ENCODE measurements at places on chromosomes 2 and 18. TPM values are rescaled to one million over a fixed set of nuclear protein-coding genes. Genes with fewer than 3 reads are reported as not detected.

PIEZO2 gene
- polyA plus RNA-seq = 17.5 TPM

GRCh38 chr2:141195087-141195486 is 935.7 kb downstream of the LRP1B start:
- DNase-seq = no peak

DNA sequence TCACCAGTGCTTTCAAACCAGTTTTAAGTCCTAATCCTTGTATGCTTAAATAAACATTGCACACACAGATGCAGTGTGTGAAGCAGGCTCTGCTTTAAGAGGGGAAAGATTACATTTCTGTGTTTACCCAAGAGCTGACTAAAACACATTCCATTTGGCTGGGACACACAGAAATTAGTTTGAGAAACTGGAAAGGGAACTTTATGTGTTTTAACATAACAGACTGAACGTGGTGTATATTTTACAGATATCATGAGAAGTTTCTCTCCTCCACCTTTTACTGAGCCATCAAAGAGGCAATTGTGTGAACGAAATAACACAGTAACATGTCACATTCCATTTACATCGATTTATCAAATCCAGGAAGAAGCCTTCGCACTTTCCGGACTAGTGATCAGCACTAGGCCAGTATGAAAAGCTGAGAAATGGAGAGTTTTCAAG is 121.8 kb downstream of the MAIP1 start:
- no peak for DNase-seq

- DNase-seq = peak; percentile 70
These were observed 129.6 kb upstream of the SLC1A4 start for GRCh38 chr2:64859312-64860212.

AMER3 gene
- not detected for polyA plus RNA-seq

- DNase-seq = no peak
These were observed 223.0 kb downstream of the UBE2E3 start for GRCh38 chr2:181203412-181203811.

DNA sequence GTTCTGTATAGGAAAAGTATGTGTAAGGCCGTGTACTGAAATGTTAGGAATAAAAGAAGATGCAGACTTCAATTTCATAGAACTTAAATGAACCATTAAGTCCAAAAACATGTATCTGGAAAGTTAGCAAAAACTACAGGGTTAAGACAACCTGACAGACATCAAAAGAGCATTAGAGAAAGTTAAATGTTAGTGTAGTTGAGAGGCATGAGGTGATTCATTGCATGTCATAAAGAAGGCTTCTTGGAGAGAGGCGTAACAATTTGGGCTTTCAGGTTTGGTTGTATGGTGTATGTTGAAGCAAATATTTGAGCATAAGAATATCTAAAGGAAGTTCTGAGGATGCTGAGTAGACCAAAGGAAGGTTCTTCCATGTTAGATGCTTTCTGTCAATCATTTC is 6.3 kb downstream of the EPC2 start:
- DNase-seq = no peak

DNA sequence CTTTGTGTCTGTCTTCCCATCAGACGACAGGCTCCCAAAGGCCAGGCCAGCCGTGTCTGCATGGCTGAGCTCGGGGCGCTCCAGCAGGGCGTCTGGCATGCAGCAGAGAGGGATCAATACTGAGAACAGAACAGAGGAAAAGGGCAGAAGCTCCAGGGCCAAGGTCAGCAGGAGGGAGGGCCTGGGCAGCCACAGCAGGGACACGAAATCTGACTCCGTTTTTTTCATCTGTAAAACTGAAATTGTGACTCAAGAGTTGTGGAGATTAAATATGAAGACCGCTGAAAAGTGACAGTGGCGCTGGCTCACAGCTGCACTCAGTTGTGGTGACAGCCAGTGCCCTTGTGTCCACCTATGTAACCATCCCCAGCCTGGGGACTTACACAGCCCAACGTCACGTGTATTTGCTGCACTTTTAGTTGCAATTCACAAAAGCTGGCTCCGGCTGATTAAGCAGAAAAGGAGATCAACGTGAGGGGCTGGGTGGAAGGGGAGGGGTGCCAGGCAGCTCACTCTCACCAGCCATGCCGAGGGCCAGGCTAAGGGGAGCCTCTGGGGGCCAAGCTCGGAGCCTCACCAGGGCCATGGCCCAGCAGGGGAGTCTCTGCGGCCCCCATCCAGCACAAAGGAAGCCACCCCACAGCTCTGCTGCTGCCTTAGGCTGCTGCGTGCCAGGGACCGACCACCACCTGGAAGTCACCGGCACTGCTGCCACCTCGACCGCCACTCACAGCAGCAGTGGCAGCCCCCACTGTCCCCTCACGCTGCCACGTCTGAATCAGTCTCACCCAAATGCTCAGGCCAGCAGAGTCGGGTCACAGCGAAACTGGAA is 74.7 kb downstream of the EIPR1 start:
- DNase-seq = no peak

DNA sequence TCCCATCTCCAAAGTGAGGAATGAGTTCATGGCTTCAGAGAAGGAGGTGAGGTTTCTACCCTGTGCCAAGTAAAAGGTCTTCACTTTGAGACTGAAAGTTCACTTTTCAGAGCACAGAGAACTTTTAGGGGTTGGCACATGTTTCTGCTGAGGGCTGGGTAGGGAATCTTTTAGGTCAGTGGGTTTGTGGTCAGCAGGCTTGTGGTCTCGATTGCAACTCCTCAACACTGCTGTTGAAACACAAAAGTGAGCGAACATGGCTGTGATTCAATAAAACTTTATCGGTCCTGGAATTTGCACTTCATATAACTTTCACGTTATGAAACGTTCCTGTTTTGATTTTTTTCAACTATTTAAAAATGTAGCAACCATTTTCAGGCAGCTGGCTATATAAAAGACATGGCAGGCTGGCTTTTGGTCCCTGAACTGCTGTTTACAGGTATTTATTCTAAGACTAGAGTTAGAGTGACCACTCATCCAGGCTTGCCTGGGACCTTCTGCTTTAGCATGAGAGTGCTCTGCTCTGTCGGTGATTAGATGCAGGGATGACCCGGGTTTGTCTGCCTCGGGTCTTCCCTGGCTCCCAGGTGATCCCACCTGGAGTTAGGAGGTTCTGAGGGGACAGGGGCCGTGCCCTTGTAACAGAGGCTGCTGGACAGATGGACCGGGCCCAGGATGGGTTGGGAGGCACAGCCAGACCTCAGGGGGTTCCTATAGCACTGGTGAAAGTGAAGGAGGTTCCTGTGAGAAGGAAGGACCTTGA is 62.7 kb upstream of the TAF1B start:
- no peak for DNase-seq

DNA sequence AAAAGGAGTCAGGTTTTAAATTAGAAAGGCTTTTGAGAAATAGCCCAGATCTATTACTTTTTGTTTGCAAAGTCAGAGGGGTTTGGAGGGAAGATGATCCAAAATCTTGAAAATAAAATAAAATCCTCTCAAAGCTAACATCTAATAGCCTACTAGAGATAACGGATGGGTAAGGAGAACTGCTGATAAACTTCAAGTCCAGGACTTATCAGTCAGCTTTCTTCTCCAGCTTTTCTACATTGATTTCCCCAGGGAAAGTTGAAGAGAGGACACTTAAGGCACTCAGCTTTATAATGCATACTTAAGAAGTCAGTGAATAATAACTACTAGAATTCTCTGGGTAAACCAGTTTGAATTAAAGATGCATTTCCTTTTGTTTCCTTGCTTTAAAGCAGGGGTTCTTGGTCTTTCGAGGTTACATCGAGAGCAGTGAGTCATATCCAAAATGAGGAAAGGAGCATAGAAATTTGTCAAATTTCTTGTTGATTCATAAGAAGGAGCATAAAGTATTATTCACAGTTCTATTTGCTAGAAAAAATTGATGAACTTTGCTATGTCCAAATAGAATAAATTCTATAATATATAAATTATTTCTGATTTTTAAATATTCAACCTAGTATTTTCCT is 43.2 kb upstream of the ITPRID2 start:
- DNase-seq = no peak

DNA sequence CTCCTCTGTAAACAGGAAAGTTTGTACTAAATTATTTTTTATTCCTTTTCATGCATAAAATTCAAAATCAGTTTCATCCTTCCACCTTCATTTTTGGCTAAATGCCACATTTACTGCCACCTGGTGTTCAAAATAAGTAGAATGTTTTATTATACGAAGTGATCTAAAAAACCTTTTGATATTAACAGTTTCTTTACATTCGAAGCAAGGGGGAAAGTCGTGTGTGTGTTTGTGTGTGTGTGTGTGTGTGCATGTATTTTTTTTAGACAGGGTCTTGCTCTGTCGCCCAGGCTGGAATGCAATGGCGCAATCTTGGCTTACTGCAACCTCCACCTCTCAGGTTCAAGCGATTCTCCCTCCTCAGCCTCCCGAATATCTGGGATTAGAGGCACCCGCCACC is 9.0 kb upstream of the SCN9A start:
- no peak for DNase-seq

DNA sequence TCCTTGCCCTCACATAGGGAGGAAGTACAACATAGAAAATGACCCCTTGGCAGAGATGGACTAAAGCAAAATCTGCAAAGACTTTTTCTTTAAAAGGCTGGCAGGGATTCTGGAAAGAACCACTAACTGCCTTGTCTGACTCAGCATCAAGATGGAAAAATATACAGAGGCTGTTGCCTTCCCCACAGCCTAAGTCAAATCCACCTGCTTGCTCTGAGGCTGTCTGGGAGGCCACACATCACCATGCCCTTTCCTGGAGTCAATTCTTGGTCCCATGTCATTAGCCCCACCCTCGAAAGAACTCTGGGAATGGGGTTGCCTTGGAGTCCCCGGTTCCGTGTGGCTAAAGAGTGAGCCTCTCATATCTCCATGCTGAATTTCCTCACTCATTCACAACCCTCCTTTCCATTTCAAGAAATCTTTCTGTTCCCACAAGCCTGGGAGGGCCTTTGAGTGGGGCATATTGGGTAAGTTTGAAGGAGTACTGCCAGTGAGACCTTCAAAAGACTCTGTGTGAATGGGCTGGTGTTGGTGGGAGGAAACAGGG is 39.4 kb downstream of the BMP10 start:
- DNase-seq = no peak

AFF3 gene
- 13.5 TPM for polyA plus RNA-seq

GRCh38 chr2:9378433-9379390 is 44.6 kb downstream of the ITGB1BP1 start:
- no peak for DNase-seq

GRCh38 chr18:43389163-43389562 is 111.9 kb upstream of the SYT4 start:
- DNase-seq = no peak

- no peak for DNase-seq
These were observed 40.6 kb upstream of the MAP2 start for GRCh38 chr2:209383212-209383611.

GRCh38 chr2:191636586-191636985 is 41.4 kb upstream of the NABP1 start:
- DNase-seq = no peak

ZNF516 gene
- polyA plus RNA-seq = 41.2 TPM

- no peak for DNase-seq
These were observed 4.0 kb downstream of the EGR4 start for GRCh38 chr2:73289304-73289703.

- DNase-seq = no peak
These were observed 70.9 kb upstream of the TMEM87B start for GRCh38 chr2:111984213-111984604.

DNA sequence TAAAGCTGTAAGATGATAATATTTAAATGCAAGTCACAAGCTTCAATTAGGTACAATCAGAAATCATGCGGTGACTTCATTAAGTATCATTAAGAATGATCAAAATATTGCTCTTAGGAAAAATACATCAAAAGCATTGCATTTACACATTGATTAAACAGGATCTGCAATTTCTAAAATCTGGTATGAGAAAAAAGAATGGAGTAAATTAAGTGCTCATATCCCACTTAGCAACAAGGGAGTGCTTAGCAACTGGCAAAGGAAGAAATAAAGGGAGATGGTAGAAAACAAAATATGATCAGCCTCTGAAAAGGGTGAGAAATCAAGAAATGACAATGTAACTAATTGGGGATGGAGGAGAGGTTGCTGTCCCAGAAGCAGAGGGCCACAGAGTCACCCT is 1918.2 kb upstream of the PIK3C3 start:
- DNase-seq = no peak

DNA sequence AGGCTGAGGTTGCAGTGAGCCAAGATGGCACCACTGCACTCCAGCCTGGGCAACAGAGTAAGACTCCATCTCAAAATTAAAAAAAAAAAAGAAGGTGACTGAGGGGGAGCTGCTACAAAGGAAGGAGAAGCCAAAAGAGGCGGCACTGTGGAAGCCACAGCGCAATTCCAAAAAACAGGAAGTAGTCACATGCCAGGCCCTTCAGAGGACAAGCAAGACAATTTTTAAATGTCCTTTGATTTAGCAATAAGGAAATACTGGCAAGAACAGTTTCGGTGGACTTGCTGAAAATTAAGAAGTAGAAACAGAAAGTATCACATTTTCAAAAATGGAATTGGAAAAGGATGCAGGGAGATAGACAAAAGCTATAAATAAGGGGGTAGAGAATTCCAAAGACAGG is 122.8 kb downstream of the OSBPL1A start:
- DNase-seq = no peak

CGREF1 gene
- 5.7 TPM for polyA plus RNA-seq

DNA sequence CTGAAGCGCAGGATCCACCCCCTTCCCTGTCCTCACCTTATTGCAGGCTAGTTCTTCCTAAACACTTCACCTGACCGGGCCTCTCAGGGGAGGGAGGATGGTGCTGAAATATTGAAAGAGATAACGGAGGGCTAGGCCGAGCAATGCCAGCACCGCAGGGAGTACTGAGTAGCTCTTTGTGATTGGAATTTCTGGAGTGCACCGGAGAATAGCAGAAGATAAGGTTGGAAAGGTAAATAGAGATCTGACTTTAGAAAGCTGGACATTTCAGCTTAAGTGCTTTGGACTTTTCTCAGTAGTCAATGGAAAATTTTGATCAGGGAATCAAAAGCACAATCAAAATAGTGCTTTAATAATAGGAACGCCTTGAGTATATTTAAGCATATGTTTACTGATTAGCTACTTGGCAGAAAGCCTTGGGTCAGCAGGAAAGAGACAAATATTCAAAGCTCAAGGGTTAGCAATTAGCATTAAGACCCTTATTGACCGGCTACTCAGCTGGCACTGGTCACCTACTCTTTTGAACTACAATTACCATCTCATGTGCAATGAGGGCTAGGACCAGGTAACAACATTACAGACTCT is 142.9 kb upstream of the NDUFV2 start:
- no peak for DNase-seq

CAVIN2 gene
- 31.2 TPM for polyA plus RNA-seq

DNA sequence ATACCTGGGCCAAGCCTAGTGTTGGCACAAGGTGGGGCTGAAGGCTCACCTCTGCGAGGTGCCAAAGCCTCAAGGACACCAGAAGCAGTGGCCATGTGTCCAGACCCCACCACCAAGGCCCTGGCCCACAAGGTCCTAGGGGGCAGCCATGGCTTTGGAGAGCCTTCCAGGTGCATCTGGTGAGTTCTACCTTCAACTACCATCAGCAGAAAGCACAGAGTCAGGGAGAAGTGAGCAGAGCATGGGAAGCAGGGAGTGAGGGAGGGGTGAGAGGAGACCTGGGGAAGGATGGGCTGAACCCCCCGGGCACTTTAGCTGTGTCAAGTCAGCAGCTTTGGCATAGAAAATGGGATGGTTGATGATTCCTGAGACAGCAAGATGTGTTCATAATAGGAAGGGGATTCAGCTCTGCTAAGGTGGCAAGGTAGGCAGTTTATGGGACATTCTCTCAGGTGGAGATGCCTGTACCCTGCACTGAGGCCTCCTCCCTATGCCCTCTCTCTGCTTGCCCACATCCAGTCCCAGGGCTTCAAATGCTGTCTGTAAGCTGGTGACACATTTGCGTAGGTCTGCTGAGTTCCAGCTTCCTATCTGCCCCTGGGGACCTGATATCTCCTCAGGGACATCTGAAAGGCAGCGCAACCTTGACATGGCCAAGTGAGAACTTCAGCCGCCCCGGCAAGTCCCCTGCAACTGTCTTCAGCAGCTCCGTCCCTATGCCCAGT is 83.4 kb upstream of the RGPD5 start:
- DNase-seq = no peak
